Naive thymus-derived CD4-positive, alpha-beta T cell (primary cell): ENCODE measurements at places on chromosomes 6 and 20. TPM values are rescaled to one million over a fixed set of nuclear protein-coding genes. Genes with fewer than 3 reads are reported as not detected.

DNA sequence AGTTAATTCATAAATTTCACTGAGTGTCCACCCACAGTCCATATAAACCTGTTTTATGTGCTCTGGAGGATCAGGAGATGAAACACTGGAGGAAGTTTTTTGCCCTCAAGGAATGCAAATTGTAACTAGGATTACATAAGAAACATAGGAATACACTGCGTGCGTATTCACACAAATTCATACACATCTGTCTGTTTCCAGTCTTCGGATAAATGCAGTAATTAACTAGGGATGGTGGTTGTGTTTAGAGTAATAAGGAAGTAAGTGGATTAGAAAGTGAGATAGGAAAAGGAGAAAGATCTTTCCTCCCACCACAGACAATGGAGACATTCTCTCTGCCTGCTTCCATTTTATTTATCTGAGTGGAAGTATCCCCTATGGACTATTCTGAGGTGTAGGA is 35.7 kb upstream of the POPDC3 start:
- no peaks in the 10 kb centered on the region for H3K27me3 ChIP-seq
- H3K4me1 ChIP-seq: no peaks in the 10 kb centered on the region
- DNase-seq: no peak

GRCh38 chr6:75409286-75409685 is 84.3 kb downstream of the FILIP1 start:
- H3K4me3 ChIP-seq: no peak overlapping the region
- H3K36me3 ChIP-seq: no peaks in the 10 kb centered on the region

DNA sequence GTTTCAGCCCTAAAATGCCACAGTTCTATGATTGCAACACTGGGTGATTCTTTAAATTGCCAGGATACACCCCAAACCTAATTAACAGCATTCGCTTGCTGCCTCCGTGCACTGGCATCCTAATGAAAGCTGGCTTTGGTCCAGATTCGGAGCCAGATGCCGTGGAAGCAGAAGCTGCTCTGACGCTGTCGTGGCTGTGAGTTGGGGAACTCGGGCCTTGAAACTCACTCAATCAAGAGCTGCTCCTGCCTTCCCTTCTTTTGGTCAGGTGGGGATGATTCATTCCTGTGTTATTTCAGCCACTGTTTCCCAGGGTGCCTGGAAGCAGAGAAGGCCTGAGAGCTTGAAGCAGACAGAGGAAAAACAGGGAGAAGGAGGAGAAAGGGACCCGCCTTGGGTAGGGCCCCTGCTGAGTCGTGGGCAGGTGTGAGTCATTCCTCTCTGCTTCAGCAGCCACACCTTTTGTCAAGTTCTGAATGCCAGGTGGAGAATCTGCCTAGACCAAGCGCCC is 36.2 kb upstream of the DSP start:
- no peak overlapping the region for H3K27ac ChIP-seq
- DNase-seq: no peak
- no peaks in the 10 kb centered on the region for H3K4me1 ChIP-seq
- H3K27me3 ChIP-seq: no peaks in the 10 kb centered on the region
- H3K4me3 ChIP-seq: no peak overlapping the region

DNA sequence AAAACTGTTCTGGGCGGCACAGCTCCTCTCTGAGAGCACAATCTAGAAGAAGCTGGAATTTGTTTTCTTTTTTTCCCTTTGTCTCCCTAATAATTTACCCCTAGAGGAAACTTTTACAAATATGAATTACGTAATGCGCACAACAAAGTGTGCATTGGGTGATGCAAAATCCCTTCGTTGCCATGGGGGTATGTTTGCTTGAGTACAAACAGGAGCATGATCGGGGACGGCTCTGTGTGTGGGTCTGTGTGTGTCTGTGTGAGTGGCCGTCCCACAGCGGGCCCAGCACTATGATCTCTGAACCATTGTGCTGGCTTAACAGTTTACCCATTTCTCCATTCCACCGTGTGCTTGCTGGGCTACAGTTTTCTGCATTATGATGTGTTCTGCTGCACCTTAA is 278.2 kb downstream of the CDC5L start:
- H3K4me1 ChIP-seq: no peaks in the 10 kb centered on the region
- DNase-seq: no peak
- H3K4me3 ChIP-seq: no peak overlapping the region
- no peak overlapping the region for H3K27ac ChIP-seq
- no peaks in the 10 kb centered on the region for H3K27me3 ChIP-seq

DNA sequence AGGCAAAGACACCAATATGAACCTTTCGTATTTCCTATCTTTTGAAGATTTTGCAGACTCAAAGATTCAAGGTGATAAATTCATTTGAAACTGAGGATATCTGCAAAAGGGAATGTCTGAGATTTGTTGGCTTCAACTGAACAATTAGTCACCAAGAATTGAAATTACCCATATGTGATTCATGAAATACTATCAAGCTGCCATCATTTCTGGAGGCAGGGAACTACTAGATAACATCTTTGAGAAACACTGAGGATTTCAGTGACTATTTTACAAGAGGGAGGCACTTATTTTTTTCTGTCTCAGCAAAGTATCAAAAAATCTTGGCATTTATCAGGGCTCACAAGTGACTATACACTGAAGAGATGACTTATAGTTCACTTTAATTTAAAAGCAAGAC is 39.8 kb upstream of the MMS22L start:
- no peak for DNase-seq
- no peaks in the 10 kb centered on the region for H3K36me3 ChIP-seq
- H3K4me3 ChIP-seq: no peak overlapping the region
- H3K4me1 ChIP-seq: no peaks in the 10 kb centered on the region
- no peak overlapping the region for H3K27ac ChIP-seq

- no peak overlapping the region for H3K4me3 ChIP-seq
These were observed 68.1 kb upstream of the SLC4A11 start for GRCh38 chr20:3307078-3307477.

DNA sequence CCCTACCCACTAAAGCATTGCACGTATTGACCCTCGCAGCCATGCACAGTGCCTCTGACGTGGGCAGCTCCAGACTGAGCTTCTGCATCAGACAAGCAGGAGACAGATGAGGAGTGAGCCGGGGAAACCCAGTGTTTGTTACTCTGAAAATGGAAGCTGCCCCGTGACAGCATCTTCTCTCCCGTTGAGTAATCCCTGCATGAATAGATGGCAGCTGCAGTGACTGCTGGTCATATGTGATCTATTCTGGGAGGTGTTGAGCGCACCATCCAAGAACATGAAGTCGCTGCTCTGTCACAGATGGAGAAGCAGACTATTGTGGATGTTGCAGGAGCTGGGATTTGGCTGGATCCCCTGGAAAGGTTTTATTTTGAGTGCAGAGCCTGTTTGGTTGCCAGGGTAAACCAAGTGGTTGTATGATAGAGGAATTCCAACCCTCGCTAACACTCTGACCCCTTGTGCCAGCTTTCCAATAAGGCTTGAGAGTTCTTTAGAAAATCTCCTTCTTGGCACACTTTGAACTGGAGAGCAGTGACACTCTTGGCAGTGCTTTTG is 242.2 kb downstream of the NRN1 start:
- no peaks in the 10 kb centered on the region for H3K36me3 ChIP-seq
- no peak overlapping the region for H3K4me3 ChIP-seq
- H3K4me1 ChIP-seq: no peaks in the 10 kb centered on the region
- no peak for DNase-seq
- no peak overlapping the region for H3K27ac ChIP-seq

- H3K36me3 ChIP-seq: no peaks in the 10 kb centered on the region
- H3K27ac ChIP-seq: peak overlapping the region; percentile 74
- no peaks in the 10 kb centered on the region for H3K27me3 ChIP-seq
- no peak for DNase-seq
These were observed 1.4 kb downstream of the NUS1 start for GRCh38 chr6:117676577-117677218.

GRCh38 chr20:63940472-63941266 is 15.5 kb downstream of the UCKL1 start:
- peaks cover 7% of the 10 kb centered on the region for H3K4me1 ChIP-seq
- no peak overlapping the region for H3K27ac ChIP-seq
- peaks cover 9% of the 10 kb centered on the region for H3K36me3 ChIP-seq
- no peak overlapping the region for H3K4me3 ChIP-seq

The SLPI gene
- not detected for total RNA-seq
